ENCODE measurements at places on chromosomes 3 and 15.

DNA sequence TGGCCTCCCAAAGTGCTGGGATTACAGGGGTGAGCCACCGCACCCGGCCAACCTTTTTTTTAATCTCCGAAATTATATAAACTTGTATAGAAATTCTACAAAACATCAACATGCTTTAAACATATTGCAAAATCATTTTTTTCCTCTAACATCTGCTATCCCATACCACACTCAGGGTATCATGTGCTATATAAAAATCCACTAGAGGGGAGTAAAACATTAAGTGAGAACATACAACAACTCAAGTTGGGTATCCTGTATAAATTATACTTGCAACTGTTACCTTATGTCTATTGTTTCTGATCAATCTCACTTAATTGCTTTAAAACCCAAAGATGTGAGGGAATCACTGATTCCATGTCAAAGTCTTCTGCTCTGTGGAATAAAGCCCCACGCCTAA lies 71.9 kb upstream of the FBN1 start:
- no peak for DNase-seq

- DNase-seq: no peak
Observed at GRCh38 chr3:104257486-104257885, 1109.2 kb upstream of the ALCAM start.

GRCh38 chr3:111737706-111738086 lies 121.4 kb upstream of the PHLDB2 start:
- DNase-seq: no peak

GRCh38 chr3:194604837-194605236 lies 28.4 kb downstream of the TMEM44 start:
- DNase-seq: no peak

DNA sequence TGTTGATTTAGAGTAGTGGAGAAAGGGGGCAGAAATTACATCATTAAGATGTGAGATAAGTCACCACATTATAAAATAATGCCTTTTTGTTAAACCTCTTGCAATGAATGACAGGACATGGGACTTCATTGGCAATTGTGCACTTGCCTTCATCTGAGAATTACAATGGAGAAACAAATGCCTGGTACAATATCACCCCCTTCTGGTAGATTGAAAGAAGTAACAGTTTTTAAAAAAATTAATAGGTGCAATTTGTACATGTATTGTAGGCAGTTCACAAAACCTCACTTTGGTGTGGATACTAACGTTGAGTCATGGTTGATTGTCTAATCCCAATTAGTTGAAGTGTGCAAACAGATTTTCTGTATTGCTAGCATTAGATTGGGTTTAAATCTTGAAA lies 4.6 kb upstream of the P2RY14 start:
- no peak for DNase-seq

DNA sequence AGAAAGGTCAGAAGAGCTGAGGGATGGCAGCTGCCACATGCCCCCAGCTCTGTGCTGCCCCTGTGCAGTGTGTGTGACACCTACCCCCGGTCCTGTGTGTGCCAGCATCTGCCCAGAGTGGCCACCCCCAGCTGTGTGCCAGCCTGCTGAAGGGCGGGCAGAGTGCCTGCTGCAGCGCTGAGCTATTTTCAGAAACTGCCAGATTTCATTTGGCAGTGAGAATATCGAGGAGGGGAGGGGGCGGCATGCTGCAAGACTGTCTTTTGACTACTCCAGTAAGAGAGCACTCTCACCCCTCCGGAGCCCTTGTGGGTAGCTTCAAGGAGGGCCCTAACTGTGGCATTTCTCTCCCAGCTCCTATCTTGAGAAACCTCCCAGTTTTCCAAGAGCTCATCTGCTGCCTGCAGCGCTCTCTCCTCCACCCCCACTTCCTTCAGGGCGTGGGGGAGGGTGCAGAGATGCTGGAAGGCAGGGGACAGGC lies 25.2 kb upstream of the DOCK3 start:
- DNase-seq: peak; percentile 65

DNA sequence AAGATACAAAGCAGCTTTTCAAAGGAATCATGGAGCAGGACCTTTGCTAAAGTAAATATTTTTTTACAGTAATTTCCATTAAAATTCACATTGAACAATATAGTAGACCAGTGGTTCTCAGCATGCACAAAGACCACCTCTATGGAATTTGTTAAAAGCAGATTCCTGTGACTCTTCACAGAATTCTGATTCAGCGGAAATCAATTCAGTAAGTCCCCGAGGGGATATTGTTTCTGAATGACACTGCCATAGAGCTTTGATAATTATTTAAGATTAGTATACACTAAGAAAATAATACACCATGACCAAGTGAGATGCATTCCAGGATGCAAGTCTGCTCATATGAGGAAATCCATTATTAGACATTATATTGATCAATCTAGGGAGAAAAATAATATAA lies 161.9 kb upstream of the TNIK start:
- DNase-seq: no peak

DNA sequence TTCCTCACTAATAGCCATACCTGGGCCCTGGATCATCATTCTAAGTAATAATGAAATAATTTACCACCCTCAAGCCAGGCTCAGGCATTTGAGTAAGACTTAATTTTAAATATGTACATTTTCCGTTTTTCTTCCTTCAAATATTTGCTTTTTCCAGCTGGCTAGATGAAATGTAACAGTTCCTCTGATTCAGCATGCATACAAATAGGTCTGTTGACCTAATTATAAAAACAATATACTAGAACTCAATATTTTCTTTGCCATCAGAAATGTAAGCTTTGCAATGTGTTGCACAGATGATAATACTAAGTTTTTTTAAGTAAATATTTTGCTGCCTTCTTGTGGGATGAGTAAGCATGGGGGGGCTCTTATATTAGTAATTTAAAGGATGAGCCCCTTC lies 91.6 kb downstream of the FEZF2 start:
- no peak for DNase-seq

DNA sequence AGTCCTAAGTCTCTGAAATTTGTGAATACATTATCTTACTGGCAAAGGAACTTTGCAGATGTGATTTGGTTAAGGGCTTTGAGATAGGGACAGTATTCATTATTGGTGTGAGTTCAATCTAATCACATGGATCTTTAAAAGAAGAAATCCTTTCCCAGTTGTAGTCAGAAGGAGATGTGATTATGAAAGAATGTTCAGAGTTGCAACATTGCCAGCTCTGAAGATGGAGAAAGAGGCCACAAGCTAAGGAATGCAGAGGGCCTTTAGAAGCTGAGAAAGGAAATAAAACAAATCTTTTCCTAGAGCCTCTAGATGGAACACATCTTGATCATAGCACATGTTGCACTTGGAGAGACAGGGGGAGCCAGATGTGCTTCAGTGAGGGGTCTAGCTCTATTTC lies 27.7 kb upstream of the SIAH2 start:
- DNase-seq: no peak

GRCh38 chr3:127413871-127414270 lies 126.0 kb upstream of the PRR20G start:
- no peak for DNase-seq

DNA sequence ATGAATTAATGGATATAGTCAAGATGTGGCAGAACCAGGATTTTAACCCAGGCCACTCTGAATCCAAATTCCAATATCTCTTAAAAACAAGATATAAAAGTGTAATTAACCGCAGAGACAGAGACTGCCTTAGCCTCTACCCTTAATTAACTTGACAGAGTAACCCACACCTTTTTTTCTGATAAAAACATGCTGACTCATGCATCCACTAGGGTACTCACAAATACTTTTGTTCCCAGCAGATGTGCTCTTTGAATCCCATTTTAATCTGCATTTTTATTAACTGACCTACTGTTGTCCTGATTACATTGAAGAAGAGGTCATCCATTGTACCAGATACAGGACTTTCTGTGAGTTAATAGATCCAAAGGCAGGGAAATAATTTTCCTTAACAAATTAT lies 278.3 kb downstream of the CHL1 start:
- DNase-seq: no peak

DNA sequence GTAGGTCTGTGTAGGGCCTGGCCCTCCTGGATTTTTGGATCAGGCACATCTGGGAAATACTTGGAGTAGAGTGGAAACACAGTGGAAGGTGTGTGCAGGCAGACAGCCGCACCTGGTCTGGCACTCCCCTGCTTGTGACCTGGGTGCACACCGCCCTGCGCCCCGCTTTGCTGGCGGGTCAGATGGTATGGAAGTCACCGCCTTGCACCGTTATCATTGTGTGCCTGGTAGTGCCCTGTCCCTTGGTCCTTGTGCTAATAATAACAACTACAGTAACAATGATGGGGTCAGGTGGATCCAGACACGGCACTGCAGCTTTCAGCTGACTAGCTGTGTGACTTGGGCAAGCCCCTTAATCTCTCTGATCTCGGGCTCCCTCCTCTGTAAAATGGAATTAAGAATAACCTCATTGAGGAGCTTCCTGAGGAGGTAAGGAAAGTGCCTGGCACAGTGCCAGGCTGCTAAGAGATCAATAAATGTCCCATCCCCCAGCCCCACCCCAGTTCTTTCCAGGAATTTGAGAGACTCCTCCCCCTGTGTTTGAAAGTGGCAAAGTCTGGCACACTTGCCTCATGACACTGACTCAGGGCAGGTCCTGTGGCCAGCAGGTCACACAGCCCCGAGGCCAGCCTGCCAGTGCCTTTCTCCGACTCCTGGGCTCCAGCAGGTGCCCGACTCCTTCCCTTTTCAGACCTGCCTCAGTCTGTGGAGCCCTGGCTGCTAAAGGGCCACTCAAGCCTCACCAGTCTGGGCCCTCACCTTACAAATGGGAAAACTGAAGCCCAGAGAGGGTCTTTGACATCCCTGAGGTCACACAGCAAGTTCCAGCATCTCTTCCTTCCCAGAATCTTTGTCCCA lies 9.8 kb downstream of the ISG20 start:
- DNase-seq: no peak

- DNase-seq: no peak
Observed at GRCh38 chr3:170309046-170309445, 48.5 kb upstream of the SKIL start.

- DNase-seq: peak; percentile 94
Observed at GRCh38 chr3:49120438-49121131, at the start of gene USP19. Gene USP19, minus strand, starts transcription at chr3:49120823. Its CDS starts 1,678 bp downstream, at chr3:49119145.

DNA sequence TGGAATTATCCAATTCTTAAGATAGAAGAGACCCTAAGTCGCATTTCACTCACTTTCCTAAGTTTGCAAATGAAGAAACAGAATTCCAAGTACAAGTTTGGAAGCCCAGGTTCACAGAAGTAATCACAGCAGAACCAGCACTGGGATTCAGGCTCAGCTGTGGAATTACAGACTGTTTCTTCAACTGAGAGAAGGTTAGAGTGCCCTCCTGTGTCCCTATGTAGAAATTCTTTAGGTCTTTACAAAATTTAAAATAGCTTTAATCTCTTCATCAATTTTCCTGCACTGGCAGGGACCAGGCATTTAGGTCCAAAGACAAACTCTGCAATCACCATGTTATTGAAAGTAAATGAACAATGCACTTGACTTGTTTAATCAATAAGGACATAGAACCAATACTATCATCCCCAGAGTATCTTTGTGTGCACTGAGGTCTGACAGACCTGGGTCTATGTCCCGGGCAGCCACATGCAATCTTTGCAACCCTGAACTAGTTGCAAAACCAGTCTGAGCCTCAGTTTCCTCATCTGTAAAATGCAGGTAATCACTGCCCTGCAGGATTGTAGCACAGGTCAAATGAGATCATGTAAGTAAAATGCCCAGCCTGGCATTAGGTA lies 96.3 kb upstream of the ZBED2 start:
- no peak for DNase-seq

GRCh38 chr3:69236812-69237707 lies 114.7 kb upstream of the LMOD3 start:
- no peak for DNase-seq

GRCh38 chr15:50485389-50485788 lies 61.1 kb downstream of the USP50 start:
- no peak for DNase-seq

DNA sequence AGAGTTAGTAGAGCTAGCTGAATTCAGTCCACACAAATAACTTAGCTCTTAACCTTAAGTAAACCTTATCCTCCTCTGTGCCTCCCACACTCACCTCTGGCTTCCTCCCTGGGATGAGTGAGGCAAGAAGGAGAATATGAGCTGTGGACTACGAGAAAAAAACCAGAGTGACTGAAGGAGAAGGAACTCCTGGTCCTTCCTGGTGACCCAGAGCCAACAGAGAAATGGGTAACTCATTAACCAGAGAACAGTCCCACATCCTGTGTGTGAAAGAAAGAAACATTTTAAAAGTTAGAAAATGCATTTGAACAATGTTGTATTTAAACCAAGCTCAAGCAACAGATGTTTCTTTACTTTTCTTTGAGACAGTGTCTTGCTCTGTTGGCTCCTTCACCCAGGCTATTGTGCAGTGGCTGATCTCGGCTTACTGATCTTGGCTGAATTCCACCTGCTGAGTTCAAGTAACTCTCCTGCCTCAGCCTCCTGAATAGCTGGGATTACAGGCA lies 27.5 kb upstream of the FAM81A start:
- DNase-seq: no peak

GRCh38 chr3:163508206-163508605 lies 1570.1 kb downstream of the SI start:
- DNase-seq: no peak
